IPS DF 6.9 (cell line): ENCODE measurements at places on chromosomes 3 and 15.

DNA sequence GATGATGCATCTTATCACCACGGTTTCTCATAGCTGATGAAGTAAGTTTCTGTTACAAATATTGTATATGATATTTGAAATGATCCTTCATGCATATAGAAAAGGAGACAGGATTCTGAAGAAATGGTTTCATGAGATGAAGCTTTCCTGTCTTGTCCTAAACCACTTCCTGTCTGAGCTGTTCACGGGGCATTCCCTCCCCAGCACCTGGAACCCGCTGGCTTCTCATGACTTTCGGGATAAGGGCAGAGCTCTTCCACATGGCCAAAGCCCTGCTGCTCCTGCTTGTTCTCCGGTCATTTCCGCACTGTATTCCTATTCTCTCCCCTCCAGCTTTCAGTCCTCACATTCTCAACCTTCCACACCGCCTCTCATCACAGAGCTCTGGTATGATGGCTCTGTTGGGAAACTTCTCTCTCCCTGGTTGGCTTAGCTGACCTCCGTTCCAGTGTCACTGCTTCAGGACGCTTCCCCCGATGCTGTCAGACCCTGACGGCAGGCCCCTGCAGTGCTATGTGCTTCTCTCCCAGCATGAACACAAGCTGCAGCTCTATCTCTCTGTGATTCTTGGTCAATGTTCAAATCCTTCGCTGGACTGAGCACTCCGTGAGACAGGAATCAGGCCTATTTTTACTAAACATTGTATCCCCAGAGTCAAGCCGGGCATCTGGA lies 86.9 kb upstream of the HERC1 start:
- DNase-seq = no peak

DNA sequence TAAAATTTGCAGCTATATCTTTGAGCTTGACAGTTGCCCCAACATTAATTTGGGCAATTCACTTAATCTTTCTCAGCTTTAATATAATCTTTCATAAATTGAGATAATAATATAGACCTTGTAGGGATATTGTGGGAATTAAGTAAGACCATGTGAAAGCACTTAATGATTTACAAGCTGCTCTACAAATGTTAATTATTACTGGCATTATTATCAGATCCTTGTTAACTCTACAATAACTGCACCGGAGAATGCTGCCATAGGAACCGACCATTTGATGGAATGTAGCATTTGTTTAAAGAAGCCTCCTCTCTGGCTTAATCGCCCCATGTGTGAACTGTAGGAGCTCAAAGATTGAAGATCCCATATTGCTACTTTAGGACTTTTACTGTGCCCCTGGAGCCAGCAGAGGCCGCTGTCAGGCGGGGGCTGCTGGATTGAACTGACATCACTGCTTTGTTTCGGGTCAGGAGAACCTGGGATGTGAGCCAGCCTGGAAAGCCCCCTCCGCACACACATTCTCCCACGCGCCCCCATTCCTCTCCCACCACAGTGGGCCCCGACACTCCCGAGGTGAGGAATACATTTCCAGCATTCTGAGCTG lies 154.2 kb upstream of the TNIK start:
- DNase-seq = peak; percentile 16

- no peak for DNase-seq
Observed at GRCh38 chr15:39367596-39367995, 213.3 kb upstream of the THBS1 start.

- DNase-seq = peak; percentile 11
Observed at GRCh38 chr15:40594429-40594836, 384 bp downstream of the KNL1 start.

DNA sequence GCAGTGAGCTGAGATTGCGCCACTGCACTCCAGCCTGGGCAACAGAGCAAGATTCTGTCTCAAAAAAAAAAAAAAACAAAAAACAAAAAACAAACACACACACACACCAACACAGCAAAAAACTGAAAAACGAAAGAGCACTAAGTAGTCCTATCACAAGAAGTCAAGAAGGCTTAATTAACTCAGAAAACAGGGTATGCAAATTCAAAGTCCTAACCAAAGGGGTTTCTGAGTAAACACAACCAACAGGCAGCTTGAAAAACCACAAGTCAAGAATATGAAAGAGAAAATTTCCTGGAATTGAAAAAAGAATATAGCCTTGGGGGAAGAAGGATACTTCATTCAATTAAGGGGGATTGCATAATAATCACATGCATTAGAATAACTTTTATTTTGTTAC lies 37.7 kb upstream of the PARP14 start:
- DNase-seq = no peak

- DNase-seq = no peak
Observed at GRCh38 chr15:75064846-75065245, 41.5 kb downstream of the PPCDC start.
